Activated CD8-positive, alpha-beta T cell treated with anti-CD3 and anti-CD28 coated beads, Interleukin-2, amount 10 ng/mL, durations not matched to agents 7 days and 5 days (primary cell): ENCODE measurements at places on chromosomes 13 and 19.
A peak's percentile ranks its signal among the peaks of the same experiment; 100 is the strongest.

DNA sequence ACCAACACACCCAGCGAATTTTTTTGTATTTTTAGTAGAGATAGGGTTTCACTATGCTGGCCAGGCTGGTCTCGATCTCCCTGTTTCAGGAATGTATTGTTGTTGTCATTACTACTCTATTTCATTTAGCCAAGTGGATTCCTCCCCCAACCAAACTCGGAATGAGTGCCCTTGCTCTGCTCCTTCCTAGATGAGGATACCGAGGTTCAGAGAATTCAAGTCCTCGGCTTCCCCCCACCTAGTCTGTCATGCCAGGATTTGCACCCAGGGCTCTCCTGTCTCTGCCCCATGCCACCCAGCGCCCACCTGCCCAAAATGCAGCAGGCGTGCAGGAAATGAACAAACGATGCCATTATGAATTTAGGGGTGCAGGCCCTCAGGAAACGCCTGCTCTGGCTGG is 3.5 kb upstream of the SPACA4 start:
- H3K4me1 ChIP-seq: no peaks in the 10 kb centered on the region
- no peak for DNase-seq
- no peaks in the 10 kb centered on the region for H3K36me3 ChIP-seq
- H3K27me3 ChIP-seq: no peaks in the 10 kb centered on the region
- H3K4me3 ChIP-seq: no peak overlapping the region

DNA sequence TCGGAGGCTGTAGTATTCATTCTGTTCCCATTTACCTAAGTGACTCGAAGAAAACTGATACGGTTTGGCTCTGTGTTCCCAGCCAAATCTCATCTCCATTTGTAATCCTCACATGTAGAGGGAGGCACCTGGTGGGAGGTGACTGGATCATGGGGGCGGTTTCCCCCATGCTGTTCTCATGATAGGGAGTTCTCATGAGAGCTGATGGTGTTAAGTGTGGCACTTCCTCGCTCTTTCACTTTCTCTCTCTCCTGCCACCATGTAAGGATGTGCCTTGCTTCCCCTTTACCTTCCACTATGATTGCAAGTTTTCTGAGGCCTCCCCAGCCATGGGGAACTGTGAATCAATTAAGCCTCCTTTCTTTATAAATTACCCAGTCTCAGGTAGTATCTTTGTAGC is 23.5 kb downstream of the SLAIN1 start:
- H3K27me3 ChIP-seq: no peaks in the 10 kb centered on the region
- H3K4me1 ChIP-seq: peaks cover 30% of the 10 kb centered on the region
- H3K27ac ChIP-seq: no peak overlapping the region
- no peak for DNase-seq
- H3K36me3 ChIP-seq: peaks cover 62% of the 10 kb centered on the region
- H3K4me3 ChIP-seq: no peak overlapping the region

DNA sequence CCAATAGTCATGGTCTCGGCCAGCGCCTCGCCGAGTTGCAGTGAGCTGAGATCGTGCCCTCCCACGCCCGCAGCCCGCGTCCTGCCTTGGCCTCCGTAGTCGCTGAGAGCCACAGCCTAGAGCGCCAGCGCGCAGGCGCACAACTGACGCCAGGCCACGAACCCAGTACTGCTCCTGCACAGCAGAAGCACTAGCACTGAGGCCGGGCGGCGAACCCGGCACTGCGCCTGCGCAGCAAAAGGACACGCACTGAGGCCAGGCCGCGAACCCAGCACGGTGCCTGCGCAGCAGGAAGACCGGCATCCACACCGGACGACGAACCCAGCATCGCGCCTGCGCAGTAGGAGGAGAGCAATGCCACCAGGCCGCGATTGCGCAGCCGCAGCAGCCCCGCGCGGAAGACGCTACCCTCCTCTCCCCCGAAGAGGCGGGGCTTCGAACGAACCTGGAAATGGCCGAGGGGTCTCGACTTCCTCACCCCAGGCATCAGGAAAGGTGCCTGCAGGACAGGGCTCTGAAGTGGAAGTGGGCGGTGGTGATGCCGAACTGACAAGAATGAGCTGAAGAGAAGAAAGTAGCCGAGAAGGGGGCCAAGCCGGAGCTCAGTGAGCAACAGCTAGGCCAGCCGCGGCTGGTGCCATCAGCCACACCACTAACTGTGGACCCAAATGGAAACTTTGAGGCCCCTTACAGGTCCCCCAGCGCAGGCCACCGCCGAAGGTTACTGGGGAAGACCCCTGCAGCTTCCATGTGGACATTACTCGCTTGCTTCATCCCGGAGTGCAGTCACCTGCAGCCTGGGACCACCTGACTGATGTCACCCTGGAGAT is 7.5 kb downstream of the F10 start:
- H3K27ac ChIP-seq: no peak overlapping the region
- H3K27me3 ChIP-seq: peaks cover 44% of the 10 kb centered on the region
- no peaks in the 10 kb centered on the region for H3K4me1 ChIP-seq
- no peak overlapping the region for H3K4me3 ChIP-seq
- DNase-seq: no peak

- H3K4me3 ChIP-seq: no peak overlapping the region
- DNase-seq: no peak
- H3K36me3 ChIP-seq: peaks cover 78% of the 10 kb centered on the region
- no peaks in the 10 kb centered on the region for H3K27me3 ChIP-seq
- peak overlapping the region; percentile 26 for H3K27ac ChIP-seq
- peaks cover 20% of the 10 kb centered on the region for H3K4me1 ChIP-seq
These were observed 8.5 kb downstream of the TMTC4 start for GRCh38 chr13:100666124-100666523.

- no peaks in the 10 kb centered on the region for H3K27me3 ChIP-seq
- H3K4me1 ChIP-seq: no peaks in the 10 kb centered on the region
- DNase-seq: peak; percentile 54
- H3K4me3 ChIP-seq: no peak overlapping the region
These were observed 58.8 kb upstream of the ZNF681 start for GRCh38 chr19:23817519-23817918.

DNA sequence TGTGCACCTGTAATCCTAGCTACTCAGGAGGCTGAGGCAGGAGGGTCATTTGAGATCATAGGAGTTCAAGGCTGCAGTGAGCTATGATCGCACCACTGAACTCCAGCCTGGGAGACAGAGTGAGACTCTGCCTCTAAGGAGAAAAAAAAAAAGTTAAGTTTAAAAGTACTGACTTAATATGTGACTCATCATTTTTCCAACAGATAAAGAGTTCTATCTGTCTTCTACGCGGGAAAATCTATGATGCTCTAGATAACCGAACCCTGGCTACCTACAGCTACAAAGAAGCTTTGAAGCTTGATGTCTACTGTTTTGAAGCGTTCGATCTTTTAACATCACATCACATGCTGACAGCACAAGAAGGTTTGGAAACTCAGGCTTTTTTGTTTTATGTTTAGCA is 7.2 kb downstream of the CDC16 start:
- peaks cover 8% of the 10 kb centered on the region for H3K4me1 ChIP-seq
- no peak overlapping the region for H3K27ac ChIP-seq
- no peaks in the 10 kb centered on the region for H3K27me3 ChIP-seq
- DNase-seq: no peak
- peaks cover 75% of the 10 kb centered on the region for H3K36me3 ChIP-seq
- no peak overlapping the region for H3K4me3 ChIP-seq
